Heart right ventricle (tissue), 16 donors: ENCODE measurements at places on chromosomes 7 and 10. TPM values are rescaled to one million over a fixed set of nuclear protein-coding genes. Genes with fewer than 3 reads are reported as not detected.

DNA sequence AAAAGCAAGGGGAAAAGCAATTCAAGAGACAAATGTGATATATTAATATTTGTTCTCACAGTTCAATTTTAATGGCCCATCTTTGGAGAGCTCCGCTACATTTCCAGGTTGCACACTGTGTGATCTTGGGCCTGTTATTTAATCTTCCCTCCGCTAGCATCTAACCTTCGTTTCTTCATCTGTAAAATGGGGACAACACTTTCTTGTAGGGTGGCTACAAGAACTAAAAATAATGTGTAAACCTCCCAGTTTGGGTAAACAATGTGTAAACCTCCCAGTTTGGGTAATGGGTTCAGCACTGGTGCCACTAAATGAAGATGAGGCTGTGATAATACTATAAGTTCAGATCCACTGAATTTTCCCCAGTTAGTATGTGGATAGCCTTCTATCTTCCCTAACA is 99.5 kb downstream of the CDK6 start:
- DNase-seq = no peak

DNA sequence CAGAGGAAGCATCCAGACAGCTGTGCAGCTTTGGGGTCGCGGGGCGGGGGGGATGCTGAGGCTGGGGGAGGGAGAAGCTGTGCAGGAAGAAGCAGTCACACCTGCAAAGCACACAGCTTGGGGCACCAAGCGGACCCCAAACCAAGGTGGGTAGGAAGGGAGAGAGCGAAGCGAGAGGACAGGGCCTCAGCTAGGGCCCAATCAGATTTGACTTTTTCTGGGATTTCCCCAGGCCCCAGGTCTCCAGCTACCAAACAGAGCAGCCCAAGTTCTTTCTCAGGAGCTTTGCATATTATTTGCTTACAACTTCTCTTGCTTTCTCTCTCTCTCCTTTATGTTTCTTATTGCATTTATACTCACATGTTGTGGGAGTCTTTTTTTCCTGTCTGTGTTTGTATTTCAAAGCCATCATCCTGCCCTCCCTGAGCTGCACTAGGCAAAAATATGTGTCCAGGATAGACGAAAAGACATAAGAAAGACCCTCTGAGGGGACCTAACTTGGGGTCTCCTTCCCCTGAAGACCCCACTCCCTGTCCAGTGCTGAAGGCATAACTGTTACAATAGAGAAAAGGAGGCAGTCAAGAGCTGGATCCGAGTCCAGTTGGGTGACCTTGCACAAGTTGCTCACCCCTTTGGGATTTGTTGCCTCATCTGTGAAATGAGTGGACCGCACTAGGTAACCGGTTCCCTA is 50.6 kb upstream of the SMNDC1 start:
- DNase-seq = no peak

GRCh38 chr10:124369066-124369465 is 49.7 kb downstream of the OAT start:
- DNase-seq = no peak

DNA sequence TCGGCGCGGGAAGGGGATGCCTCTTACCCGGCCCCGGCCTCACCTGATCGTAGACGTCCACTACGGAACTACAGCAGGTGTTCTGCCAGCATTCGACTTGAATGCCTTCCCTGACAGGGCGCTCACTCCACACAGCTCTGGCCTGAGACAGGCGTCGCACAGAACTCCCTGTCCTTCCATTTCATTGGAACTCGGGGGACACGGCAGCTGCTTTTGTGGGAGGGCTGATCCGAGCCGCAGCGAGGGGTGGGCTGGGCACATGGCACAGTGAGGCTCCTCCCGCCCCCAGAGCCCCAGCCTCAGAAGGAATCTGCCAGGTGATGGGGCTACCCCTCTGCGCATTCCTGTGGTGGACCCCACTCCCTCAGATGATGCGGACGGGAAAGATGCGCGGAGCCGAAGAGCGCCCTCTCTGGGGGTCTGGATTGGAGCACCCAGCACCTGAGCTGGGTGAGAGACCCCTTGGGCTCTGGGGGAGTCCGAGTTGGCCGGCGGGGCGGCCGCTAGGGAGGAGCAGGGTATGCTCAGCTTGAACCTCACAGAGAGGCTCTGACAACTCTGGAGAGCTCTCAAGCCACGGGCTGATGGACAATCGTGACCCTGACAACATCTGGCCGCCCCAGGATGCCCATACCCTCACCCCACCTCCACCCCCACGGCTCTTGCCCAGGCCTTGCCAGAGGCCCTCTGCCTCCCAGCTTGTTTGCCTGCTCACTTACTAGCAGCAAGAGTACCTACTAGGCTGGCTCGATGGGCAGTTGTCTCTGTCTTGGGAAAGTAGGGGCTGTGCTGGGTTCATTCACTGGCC is 36.6 kb downstream of the RASGEF1A start:
- DNase-seq = no peak

DNA sequence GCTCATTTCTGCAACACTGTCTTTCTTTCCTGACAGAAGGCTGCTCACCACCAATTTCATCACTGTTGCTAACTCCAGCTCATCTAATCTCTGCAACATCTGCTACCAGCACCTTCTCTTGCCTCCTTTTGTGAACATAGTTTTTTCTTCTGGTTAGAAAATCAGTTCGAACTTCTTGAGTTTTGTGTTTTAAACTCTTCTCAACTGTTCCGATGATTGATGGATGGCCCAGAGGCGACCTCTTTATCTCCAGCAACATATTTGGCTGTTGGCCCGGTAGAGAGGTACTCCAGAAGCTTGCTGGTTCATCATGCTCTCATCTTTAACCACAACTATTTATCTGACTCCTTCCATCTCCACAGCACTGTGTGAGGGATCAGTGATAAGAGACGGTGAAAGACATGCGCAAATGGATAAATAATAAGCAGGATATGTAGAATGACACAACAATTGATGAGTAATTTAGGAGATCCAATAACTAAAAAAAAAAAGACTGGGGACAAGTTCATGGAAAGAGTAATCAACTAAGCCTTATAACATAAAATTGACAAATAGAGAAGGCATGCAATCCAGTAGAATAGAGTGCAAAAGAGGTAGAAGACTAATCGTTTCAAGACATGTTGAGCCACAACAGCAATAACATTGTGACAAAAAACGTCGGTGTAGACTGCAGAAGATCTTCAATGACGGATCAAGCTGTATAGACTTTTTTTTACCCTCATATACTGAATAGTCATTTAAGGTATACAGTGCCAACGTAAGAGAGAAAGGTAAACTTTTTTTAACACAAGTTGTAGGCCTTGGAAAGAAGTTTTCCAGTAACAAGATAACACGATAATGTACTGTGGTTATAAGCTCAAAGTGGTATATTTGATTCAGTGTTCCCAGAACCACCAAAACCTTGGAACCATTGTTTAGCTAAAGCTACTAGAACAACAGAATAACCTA is 152.2 kb downstream of the CRPPA start:
- DNase-seq = no peak

DNA sequence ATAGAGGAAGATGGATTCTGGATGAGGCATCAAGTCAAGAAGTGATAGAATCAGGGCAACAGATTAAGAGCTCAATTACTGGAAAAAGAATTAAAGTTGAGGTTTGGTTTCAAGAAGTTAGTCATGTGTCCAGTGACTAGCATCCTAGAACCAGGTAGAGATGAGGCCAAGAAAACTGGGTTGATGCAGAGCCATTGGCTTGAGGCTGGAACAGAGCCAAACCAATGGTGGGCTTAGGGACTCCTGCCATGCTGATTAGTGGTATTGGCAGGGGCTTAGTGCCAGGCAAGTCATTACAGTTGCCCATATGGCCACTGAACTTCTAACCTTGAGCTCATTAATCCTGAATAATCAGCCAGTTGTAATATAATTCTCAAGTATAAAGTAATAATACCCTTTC is 18.5 kb downstream of the ZNF277 start:
- no peak for DNase-seq

DNA sequence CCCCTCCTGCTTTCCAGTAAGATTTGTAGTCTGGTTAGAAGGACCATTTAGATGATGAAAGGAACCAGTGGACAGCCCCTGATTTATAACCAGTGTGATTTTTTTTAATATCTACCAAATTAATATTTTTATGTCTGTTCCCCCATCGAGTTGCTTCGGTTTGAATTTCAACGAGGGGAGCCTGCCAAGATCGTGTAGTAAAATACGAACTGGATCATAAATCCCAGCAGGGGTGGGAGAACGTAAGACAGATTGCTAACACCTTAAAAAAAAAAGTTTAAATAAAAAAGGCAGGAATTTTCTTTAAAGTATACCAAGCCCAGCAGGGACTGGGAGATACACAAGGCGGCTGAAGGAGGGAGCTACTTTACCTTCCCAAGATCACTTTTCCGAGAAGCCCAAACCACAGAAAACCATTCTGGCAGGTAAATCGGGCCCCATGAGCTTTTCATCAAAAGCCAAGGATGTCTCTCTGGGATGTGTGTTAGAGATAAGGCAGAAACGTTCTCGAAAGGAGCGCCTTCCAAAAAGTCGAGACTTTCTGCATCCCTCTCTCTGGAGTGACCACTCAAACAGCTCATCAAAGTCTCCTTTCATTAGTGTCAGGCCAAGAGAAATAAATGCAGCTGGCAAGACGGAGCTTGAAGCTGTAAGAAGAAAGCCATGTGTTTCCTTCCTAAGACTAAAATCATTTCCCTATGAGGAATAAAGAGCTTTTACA is 270.5 kb upstream of the NFE2L3 start:
- no peak for DNase-seq

GRCh38 chr7:134752006-134752760 is 27.3 kb upstream of the CALD1 start:
- DNase-seq = no peak

GRCh38 chr10:122957474-122957873 is 3.4 kb upstream of the C10orf88 start:
- DNase-seq = no peak

- no peak for DNase-seq
Observed at GRCh38 chr10:114753126-114753525, 68.5 kb upstream of the FHIP2A start.

DNA sequence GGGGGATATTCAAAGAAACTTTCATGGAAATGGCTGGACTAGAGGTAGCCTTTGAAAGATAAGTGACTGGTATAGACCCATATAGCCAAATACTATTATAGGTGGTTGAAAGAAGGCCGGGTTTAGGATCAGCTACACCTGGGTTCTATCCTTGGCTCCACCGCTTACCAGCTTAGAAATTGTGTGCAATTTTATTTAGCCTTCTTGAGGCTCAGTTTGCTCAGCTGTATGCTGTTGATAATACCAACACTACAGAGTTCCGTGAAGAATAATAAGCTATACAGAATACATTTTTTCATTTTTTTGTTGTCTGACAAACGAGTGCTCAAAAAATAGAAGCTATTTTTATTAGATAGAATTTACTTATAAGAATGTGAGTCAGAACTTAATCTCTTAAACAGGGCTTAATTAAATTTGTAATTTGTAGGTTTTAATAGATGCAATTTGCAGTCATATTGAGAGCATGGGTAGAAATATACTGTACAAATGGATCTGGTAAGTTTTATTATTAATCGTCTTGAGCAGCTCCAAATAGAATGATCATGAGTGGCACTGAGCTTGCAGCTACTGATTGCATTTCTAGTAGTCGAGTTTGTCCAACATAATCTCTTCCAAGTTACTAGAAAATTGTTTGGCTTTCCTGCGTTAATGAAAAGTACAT is 164.3 kb upstream of the PHYHIPL start:
- DNase-seq = no peak

DNA sequence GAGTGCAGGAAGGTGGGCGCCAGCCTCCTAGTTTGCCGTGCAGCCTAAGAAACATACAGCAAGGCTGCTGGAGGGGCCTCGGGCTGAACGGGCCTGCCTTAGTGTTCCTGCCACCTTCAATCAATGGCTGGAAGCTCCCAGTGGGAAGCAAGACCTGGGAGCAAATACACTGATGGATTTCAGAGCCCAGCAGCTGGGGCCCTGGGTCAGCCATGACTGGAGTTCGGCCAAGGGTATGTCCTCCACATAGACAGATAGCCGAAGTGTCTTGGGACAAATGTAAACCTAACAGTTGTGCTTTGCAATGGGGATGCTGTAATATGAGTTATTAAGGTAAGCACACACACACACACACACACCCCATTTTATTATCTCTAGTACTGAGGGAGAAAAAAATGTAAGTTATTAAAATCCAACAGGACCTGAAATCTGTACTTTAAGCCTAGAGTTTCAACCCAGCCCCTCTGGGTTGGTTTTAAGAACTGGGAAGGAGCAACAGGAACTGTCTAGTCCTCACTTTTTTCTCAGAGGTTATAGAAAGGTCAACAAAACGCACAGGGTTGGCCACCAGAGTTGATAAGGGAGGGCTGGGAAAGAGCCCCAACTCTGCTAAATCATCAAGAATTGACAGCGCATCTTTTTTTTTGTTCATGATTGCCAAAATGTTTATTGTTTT is 50.0 kb upstream of the CELF2 start:
- no peak for DNase-seq

DNA sequence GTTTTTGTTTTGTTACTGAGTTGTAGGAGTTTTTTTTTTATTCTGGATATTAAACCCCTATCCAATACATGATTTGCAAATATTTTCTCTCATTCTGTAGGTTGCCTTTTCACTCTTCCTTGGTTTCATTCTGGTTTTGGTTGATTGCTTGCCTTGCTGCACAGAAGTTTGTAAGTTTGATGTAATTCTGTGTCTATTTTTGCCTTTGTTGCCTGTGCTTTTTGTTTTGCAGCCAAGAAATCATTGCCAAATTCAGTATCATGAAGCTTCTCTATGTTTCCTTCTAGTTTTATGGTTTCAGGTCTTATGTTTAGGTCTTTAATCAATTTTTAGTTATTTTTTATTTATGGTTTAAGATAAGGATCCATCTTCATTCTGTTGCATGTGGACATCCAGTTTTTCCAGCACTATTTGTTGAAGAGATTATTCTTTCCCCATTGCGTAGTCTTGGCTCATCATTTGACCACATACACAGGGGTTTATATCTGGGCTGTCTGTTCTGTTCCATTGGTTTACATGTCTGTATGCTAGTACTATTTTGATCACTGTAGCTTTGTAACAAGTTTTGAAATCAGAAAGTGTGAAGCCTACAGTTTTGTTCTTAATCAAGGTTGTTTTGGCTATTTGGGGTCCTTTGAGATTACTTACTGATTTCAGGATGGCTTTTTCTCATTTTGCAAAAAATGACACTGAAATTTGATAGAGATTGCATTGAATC is 26.4 kb downstream of the BMPR1A start:
- no peak for DNase-seq

GRCh38 chr10:110822035-110822711 is 49.6 kb upstream of the PDCD4 start:
- no peak for DNase-seq

- peak; percentile 53 for DNase-seq
Observed at GRCh38 chr10:85319826-85320225, 991.4 kb downstream of the CCSER2 start.

- DNase-seq = peak; percentile 87
Observed at GRCh38 chr10:122112625-122113160, 123.7 kb downstream of the TACC2 start.

Gene LIPK
- not detected for polyA plus RNA-seq

Gene DNAH11
- 0.37 TPM for polyA plus RNA-seq

Gene ZNF727
- 0.29 TPM for polyA plus RNA-seq
